Left ventricle myocardium superior (tissue), 1 donor: ENCODE measurements at places on chromosomes 6 and 20. TPM values are rescaled to one million over a fixed set of nuclear protein-coding genes. Genes with fewer than 3 reads are reported as not detected.

DNA sequence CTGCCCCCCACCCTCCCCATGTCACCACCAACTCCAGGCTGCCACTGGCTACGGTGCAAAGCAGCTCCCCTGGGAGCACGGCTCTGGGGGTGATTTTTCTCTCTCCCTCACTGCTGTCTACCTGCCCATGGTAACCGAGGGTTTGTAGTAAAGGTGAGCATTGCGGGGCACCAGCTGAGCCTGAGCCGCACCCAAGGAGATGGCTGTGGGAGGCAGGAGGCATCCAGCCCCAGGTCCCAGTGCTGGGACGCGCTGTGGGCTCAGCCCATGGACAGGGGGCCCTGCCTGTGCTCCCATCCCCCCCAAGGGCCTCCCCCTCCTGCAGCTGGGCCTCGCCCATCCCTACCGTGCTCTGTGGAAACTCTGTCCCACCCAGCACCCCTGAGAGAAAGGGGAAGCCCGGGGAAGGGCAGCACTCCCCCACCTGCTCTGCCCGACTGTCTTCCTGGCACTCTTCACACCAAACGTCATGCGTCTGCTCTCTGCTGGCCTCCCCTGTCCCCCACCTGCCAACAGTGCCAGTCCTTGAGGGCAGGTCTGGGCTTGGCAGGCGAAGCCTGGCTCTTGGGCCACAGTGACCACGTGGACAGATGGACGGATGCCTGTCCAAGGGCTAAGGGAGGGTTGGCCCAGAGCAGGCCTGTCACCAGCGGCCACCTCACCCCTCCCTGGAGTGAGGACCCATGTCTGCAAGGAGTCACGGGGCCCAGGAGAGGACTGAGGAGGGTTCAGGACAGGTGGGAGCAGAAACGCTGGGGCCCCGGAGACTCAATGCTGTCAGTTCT is 3.8 kb upstream of the CHRNA4 start:
- DNase-seq = no peak

DNA sequence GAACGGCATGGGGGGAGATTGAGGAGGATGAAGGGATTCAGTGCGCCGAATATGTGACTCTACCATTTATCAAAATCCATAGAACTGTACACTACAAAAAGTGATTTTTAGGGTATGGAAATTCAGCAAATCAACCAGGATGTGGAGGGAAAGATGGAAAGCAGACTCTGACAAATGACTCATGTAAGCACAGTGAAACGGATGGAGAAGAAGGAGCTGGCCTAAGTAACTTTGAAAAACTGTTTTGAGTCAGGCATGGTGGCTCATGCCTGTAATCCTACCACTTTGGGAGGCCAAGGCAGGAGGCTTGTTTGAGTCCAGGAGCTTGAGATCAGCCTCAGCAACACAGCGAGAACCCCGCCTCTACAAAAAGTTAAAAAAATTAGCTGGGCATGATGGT is 39.2 kb downstream of the MUC22 start:
- no peak for DNase-seq

GRCh38 chr6:32060966-32061655 is 22.9 kb downstream of the CYP21A2 start:
- no peak for DNase-seq

DNA sequence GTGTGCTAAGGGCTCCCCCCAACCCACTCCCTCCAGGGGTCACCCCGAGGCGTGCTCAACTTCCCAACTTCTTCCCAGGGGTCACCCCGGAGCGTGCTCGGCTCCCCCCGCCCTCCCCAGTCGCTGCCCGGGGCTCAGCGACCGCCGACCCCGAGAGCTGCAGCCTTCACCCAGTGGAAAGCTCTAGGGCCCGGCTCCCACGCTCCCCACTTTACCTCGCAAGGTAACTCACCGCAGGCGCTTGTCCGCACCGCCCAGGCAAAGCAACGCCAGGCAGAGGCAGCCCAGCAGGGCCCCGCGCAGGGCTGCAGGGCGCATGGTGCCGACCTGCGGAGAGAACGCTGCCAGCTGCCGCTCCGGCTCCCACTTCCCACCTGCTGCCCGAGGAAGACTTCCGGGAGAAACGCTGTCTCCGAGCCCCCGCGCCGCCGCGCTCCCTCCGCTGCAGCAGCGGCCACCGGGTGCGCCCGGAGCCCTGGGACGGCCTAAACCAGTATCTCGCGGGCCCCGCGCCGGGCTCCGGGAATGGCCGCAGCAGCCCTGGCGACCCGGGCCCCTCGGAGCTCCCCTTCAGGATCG is 396 bp downstream of the RNASET2 start:
- DNase-seq = no peak

The NQO2 gene
- total RNA-seq = 59.6 TPM

GRCh38 chr6:56827908-56828649 is 126.8 kb upstream of the BEND6 start:
- no peak for DNase-seq

- DNase-seq = no peak
Measured at GRCh38 chr6:2576499-2576898, 174.2 kb downstream of the MYLK4 start.

DNA sequence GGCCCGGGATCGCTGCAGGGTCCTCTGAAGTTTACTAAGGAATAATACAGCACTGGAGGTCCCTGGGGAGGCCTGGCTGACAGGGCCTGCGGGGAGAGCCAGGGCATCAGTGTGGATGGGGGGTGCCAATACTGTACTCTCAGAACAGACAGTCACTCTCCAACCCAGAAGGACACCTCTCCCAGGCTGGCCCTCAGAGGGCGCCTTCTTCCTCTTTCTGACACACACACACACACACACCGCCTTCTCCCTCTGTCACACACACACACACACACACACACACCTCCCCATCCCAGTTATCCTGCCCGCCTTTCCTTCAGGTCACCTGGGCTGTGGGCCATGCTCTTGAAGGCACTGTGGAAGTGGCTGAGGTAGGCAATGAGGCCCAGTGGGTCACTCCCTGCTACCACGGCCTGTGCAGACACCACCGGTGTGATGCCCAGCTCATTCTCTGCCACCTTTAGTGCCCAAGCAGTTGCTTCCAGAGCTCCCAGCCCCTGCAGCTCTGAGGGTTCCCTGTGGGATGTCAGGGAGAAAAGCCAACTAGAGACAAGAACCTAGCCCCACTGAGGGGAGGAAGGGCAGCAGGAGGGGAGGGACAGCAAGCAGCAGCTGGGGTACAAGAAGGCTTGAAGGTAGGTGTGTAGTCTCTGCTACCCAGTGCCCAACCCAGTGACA is 7.5 kb downstream of the SMPD2 start:
- no peak for DNase-seq

DNA sequence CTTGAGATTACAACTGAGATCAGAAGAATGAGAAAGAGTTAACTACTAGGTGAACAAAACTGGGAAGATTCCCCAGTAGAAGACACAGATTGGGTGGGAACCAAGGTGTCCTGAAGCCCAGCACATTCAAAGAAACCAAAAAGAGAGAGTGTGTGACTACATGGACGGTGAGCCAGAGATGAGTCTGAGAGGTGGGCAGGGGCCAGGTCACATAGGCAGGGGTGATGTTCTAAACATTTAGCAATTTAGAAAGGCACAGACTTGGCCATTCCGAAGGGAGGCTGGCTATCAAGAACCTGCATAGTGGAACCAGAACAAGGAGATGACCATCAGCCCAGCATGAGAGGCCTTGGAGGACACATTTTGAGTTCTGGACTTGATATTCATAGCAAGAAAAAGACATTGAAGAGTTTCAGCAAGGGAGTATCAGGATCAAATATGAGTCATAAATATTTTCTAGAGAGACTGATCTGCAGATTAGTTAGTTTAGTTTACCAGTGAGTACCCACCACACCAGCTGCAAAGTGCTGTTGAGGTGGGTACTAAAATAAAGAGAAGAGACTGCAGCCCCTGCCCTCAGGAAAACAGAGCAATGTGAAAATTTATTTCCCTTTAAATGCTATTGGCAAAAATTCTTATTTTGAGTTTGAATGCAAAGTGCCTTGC is 340.5 kb upstream of the PRDM1 start:
- DNase-seq = no peak

DNA sequence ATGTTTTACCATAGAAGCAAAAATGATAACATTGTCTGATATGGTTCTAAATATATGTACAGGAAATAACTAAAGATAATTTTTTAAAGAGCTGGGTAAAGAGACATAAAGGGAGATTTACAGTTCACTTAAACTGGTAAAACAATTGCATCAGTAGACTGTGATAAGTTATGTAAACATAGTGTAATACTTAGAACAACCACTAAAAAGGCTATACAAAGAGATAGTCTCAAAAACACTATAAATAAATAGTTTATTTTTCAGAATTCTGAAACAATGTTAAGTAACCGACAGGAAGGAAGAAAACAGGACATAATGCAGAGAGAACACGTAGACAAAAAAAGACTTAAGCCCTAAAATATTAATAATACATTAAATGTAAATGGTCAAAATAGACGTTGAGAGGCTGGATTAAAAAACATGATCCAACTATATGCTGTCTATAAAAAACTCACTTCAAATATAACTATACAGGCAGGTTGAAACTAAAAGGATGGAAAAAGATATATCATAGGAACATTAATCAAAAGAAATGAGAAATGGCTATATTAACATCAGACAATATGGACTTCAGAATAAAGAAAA is 32.7 kb upstream of the ATXN1 start:
- no peak for DNase-seq

The CASS4 gene
- total RNA-seq = 0.55 TPM

The OPRM1 gene
- total RNA-seq = not detected

GRCh38 chr6:125612345-125612846 is 137.0 kb upstream of the HEY2 start:
- DNase-seq = no peak

DNA sequence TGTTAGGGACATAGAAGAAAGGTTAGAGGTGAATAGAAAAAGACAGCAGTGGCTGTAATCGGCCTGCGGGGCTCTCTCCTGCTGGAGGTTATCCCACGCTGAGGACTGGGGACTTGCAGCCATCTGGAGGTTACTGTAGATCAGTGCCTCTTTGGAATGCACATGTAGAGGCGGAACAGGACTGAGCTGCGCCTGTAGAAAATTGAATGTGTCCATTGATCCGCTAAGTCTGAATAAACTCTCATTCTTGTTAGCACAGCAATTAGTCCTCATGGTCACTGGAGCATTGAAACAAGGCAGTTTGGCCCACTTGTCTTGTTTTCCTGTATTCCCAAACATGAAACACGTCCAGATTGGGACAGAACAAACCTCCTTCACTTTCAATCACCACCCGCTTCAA is 46.3 kb upstream of the F13A1 start:
- no peak for DNase-seq

GRCh38 chr6:149923327-149923986 is 536 bp upstream of the RAET1G start:
- DNase-seq = no peak
